ENCODE measurements at places on chromosomes 1 and 21. TPM values are rescaled to one million over a fixed set of nuclear protein-coding genes. Genes with fewer than 3 reads are reported as not detected.

ZC3H12A gene
- 21.9 TPM for total RNA-seq

LCE1D gene
- total RNA-seq, result not detected

FALEC gene
- total RNA-seq, result not detected

CHODL gene
- total RNA-seq, result not detected

BCL2L15 gene
- total RNA-seq, result not detected

DNA sequence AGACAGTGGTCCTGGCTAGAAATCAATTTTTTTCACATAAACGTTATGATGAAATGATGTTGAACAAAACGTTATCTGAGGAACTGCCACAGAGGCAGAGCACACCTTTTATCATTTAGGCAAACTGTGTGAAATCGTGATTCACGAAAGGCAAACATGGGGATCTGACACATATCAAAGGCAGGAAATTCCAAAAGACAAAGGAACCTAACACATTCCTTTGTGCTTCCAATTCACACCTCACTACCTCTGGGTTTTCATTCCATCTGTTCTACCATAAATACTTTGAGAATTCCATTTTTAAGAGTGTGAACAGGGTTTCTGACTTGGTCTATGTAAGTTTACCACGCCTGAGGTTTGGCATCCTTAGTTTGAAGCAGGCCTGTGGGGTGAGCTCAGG lies 119.5 kb upstream of the KRTAP19-8 start:
- H3K27me3 ChIP-seq, result no peaks in the 10 kb centered on the region
- H3K4me3 ChIP-seq, result no peak overlapping the region
- no peaks in the 10 kb centered on the region for H3K36me3 ChIP-seq
- DNase-seq, result no peak
- no peak overlapping the region for H3K27ac ChIP-seq
- no peaks in the 10 kb centered on the region for H3K4me1 ChIP-seq

DNA sequence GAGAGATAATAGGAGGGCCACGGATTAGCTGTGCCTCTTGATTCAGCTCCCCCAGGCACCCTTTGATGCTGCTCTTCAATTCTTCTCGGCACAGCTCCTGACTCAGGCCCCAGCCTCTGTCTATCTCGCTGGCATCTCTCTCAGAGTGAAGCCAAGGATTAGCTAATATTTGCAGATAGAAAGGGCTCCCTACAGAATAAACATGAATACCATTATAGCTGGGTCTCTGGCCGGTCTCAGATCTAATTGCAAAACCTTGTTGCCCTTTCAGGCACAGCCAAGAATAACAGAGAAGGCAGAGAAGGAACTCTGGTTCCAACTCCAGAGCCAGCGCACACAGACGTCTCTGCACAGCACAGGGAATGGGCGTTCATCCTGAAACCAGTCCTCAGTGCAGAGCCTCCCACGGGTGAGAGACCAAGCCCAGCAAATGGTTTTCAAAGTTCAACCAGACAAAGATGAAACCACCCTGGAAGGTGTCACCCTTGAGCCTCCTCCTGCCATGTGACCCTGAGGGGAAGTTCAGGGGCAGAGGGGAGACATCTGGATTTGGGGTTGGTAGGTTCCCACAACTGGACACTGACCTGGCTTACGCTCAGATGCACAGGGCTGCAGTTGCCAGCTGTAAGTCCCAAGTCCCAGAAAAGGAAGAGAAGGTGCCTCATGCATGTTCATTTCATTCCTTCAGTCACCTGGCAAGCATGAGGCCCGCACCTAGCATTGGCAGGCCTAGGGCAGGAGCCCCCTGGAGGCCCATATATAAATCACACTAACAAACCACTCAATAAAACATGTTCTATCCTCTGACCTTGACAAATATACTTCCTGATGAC lies 394.0 kb downstream of the NPHP4 start:
- H3K36me3 ChIP-seq, result no peaks in the 10 kb centered on the region
- H3K4me3 ChIP-seq, result no peak overlapping the region
- no peaks in the 10 kb centered on the region for H3K27me3 ChIP-seq
- DNase-seq, result no peak
- no peaks in the 10 kb centered on the region for H3K4me1 ChIP-seq

DNA sequence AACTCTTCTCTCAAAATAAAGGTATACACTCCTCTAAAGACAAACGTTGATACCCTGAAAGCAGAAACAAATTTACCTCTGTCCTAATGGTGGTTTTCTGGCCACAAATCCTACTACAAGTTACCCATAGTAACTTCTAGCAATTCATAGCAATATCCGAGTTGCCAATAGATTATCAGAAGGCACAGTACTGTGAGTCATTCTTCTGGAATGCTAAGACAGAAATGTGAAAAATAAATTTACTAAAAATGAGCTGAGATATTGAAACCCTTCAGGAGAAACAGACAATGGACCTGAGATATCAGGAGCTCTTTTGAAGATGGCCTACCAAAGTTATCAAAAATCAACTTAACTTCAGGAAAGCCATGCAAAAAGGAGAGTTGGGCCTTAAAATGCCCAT lies 715.0 kb upstream of the ADAMTS5 start:
- no peaks in the 10 kb centered on the region for H3K4me1 ChIP-seq
- no peak for DNase-seq

DNA sequence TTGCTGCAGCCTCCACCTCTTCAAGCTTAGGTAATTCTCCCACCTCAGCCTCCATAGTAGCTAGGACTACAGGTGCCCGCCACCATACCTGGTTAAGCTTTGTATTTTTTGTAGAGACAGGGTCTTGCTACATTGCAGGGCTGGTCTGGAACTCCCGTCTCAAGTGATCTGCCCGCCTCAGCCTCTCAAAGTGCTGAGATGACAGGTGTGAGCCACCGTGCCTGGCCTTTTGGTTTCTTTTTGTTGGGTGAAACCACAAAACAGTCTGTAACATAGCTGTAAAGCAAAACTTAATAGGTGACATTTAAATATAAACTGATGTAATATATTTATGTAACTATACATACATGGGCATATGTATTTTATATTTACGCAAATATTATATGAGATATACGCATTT lies 3.1 kb upstream of the DNAJC11 start:
- no peak overlapping the region for H3K4me3 ChIP-seq
- no peak for DNase-seq
- no peak overlapping the region for H3K27ac ChIP-seq
- H3K36me3 ChIP-seq, result no peaks in the 10 kb centered on the region

DNA sequence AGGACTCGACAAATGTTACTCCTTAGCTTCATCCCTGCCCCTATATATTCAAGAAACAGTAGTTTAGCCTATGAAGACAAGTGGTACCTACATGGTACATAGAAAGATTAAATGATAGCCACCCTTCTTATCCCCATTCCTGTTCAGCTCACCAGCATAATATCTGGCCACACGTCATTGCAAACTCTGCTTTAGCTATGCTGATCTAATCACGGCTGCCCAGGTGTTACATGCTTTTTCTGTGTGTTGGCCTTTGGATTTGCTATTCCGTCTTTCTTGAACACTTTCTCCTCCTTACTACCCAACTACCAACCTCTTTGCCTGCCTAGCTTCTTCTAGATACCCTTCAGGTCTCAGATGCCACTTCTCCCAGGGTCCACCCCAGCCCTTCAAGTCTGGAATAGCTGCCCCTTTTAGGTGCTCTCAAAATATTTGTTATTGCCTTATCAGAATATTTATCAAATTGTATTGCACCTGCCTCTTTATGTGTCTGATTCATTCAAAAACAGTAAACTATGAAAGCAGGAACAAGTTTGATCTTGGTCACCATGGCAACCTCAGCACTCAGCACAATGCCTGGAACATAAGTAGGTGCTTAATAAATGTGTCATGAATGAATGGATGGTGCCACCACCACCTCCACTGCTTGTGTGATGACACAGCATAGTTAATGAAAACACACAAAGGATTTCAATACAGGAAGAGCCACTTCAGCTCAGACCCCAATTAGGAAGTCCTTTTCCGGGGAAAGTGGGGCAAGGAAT lies 11.4 kb upstream of the DNASE2B start:
- H3K36me3 ChIP-seq, result no peaks in the 10 kb centered on the region
- no peak overlapping the region for H3K27ac ChIP-seq
- H3K4me3 ChIP-seq, result no peak overlapping the region
- no peaks in the 10 kb centered on the region for H3K4me1 ChIP-seq
- H3K27me3 ChIP-seq, result no peaks in the 10 kb centered on the region
- DNase-seq, result no peak

- H3K36me3 ChIP-seq, result no peaks in the 10 kb centered on the region
- no peaks in the 10 kb centered on the region for H3K4me1 ChIP-seq
- no peaks in the 10 kb centered on the region for H3K27me3 ChIP-seq
- H3K4me3 ChIP-seq, result no peak overlapping the region
- H3K27ac ChIP-seq, result no peak overlapping the region
- no peak for DNase-seq
Measured at GRCh38 chr1:244304656-244305055, 147.1 kb downstream of the ADSS2 start.

- H3K36me3 ChIP-seq, result peaks cover 14% of the 10 kb centered on the region
- H3K27ac ChIP-seq, result no peak overlapping the region
- H3K4me1 ChIP-seq, result no peaks in the 10 kb centered on the region
Measured at GRCh38 chr1:52072291-52072690, 16.2 kb downstream of the BTF3L4 start.

DNA sequence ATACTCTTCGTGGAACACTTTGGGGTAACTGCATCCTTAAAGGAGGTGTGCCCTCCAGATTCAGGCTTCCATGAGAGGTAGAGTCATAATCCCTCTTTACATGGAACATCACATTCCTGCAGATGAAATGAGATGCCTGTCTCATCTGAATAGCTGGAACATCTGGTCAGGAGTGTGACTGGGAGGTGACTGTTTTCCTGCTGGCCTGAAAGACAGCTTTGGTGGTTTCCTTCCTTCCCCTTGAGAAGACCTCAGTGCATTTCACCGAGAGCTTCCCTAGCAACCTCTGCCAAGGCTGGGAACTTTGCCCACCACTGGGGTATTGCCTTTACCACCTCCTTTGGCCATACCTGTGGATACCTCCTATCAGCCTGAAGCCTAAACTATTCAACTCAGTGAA lies 46.7 kb upstream of the GUCA2A start:
- no peak for DNase-seq
- H3K36me3 ChIP-seq, result no peaks in the 10 kb centered on the region
- H3K4me1 ChIP-seq, result peaks cover 6% of the 10 kb centered on the region
- H3K27me3 ChIP-seq, result no peaks in the 10 kb centered on the region
- no peak overlapping the region for H3K27ac ChIP-seq
- no peak overlapping the region for H3K4me3 ChIP-seq

DNA sequence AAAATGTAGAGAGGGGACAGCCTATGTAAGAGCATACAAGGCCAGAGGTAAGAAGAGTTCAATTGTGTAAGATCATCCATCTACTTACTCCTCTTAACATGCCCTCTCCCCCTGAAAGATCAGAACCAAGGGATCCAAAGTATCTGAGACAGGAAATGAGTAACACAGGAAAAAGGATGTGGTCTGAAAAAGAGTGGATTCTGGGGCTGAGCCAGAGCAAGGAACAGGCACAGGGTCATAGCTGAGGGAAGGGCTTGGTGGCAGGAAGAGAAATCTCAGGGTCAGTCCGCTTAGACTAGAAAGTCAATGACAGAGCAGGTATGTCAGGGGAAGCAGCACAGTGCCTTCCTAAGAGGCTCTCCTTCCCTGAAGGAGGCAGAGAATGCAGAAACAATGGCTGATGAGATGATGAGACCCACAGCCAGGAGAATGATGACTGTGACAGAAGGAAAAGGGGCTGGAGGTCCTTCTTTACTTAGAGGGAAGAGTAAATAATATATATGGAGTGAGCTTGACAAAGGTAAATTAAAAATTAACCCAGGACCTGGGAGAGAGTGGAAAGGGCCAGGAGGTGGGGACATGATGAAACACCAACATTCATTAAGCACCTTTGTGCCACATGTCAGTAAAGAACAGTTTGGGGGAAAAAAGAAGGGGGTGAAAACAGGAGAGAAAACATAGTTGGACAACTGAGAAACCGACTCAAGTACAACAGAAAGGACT lies 26.2 kb upstream of the A3GALT2 start:
- peak; percentile 44 for DNase-seq
- no peaks in the 10 kb centered on the region for H3K36me3 ChIP-seq
- no peaks in the 10 kb centered on the region for H3K4me1 ChIP-seq
- H3K27ac ChIP-seq, result peak overlapping the region; percentile 97
- H3K4me3 ChIP-seq, result peak overlapping the region; percentile 85

DNA sequence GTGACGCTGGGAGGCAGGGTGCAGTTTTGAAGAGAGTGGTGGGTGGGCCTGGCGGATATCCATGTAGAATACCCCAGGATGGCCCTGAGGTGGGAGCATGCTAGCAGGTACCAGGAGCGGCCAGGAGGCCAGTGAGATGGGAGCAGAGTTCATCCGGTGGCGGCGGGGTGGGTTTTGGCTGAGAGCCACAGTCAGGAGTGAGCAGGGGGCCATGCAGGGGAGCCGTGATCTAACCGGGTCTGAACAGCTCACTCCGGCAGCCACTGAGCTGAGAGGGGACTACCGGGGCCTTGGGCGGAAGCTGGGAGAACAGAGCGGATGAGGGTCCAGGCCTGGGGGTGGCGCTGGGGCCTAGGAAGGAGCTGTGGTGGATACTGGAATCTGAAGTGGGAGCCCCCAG lies 47.6 kb upstream of the LRP8 start:
- H3K27me3 ChIP-seq, result no peaks in the 10 kb centered on the region
- no peaks in the 10 kb centered on the region for H3K36me3 ChIP-seq
- peak; percentile 33 for DNase-seq

- no peaks in the 10 kb centered on the region for H3K36me3 ChIP-seq
- no peak overlapping the region for H3K27ac ChIP-seq
- DNase-seq, result no peak
- H3K4me3 ChIP-seq, result no peak overlapping the region
- no peaks in the 10 kb centered on the region for H3K27me3 ChIP-seq
Measured at GRCh38 chr1:107309962-107310361, 169.1 kb downstream of the NTNG1 start.

Data from right lobe of liver (tissue), 6 donors.